Activated CD4-positive, alpha-beta T cell treated with anti-CD3 and anti-CD28 coated beads for 48 hours (primary cell): ENCODE measurements at places on chromosomes 2 and 18.

- peak; percentile 20 for DNase-seq
Observed at GRCh38 chr2:109102588-109103233, 26.3 kb upstream of the SH3RF3 start.

DNA sequence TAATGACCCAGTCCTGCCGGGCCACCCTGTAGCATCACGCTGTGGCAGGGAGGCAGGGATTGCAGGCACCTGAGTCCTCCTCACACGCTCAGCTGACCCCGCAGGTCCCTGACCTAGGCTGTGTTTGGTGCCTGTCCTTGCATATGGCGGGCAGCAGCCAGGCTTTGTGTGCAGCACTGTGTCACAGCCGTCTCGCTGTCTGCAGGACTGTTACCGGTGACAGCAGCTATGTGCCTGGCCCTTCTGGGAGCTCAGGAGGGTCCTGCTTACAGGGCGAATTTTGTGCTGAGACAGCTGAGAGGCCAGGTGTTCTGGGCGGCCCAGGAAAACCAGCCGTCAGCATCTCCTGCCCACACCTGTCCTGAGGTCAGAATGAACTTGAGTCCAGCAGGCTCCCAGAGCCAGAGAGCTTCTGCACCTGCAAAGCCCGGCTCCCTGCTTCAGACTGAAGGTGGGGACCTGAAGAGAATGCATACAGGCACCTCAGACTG lies 10.4 kb upstream of the ARID5A start:
- no peak for DNase-seq

GRCh38 chr2:38492042-38492615 lies 110.6 kb downstream of the HNRNPLL start:
- no peak for DNase-seq

DNA sequence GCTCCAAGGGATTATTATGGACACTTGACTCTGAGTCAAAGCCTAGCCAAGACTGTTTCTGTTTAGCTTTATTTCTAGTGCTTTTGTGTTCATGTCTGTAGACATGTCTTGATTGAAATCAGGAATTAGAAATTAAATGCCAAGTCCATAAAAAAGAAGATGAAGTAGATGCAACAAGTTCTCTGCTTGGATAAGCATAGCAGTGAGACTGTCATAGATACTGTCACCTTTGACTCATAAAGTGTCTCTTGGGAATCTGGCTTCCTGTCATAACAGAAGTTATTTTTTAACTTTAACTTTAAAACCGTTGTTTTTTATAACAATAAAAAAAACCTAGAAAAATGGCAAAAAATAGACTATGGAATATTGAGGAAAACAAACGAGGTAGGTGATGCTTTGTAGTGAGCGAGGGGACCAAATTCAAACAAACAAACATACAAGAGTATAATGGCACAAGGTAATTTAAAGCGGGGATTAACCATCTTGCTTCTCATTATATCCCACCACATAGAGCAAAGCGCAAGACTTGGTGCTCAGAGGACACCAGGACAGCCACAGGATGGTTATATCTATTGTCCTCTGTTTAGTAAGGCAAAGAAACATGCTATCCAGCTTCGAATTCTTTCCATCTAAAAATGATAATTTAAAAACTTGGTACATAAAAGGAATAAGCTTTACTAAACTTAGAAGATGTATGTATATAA lies 64.6 kb downstream of the CD226 start:
- no peak for DNase-seq

- peak; percentile 30 for DNase-seq
Observed at GRCh38 chr2:202171241-202171825, 67.1 kb downstream of the SUMO1 start.

DNA sequence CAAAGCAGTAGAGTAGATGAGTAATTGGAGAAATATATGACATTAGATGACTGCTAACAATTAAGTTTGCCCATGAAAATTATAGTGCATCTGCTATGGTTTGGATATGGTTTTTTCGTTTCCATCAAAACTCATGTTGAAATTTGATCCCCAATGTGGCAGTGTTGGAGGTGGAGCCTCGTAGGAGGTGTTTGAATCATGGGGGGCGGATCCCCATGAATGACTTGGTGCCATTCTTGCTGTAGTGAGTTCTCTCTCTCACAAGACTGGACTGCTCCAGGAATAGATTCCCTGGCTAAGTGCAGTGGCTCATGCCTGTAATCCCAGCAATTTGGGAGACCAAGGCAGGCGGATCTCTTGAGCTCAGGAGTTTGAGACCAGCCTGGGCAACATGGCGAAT lies 9.7 kb upstream of the CUL3 start:
- no peak for DNase-seq

- no peak for DNase-seq
Observed at GRCh38 chr2:100893392-100894104, 73.6 kb downstream of the NPAS2 start.

- no peak for DNase-seq
Observed at GRCh38 chr2:111938392-111938791, 40.0 kb downstream of the MERTK start.

- no peak for DNase-seq
Observed at GRCh38 chr2:138112536-138112935, 148.3 kb downstream of the HNMT start.

GRCh38 chr18:64165906-64166305 lies 17.0 kb upstream of the LINC00305 start:
- DNase-seq, result no peak

- DNase-seq, result no peak
Observed at GRCh38 chr2:115168457-115168856, 726.0 kb downstream of the DPP10 start.

DNA sequence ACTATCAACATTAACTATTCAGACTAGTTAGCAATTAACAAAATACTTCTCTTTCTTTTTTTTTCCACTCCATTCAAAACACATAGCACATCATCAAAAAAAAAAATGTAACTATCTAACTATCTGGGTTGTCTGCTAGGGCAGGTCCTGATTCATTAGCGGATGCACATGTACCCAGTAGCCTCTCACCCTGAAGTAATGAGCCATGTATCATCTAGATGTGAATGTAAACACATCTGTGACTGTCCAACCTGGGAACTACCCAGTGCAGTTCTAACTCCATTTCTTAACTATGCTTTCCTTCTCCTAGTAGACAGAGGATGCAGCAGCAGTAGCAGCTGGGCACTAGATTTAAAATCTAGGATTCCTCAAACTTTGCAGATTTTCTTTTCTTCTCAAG lies 183.1 kb upstream of the PIK3C3 start:
- no peak for DNase-seq

- no peak for DNase-seq
Observed at GRCh38 chr2:140064243-140064642, 1284.1 kb upstream of the NXPH2 start.

DNA sequence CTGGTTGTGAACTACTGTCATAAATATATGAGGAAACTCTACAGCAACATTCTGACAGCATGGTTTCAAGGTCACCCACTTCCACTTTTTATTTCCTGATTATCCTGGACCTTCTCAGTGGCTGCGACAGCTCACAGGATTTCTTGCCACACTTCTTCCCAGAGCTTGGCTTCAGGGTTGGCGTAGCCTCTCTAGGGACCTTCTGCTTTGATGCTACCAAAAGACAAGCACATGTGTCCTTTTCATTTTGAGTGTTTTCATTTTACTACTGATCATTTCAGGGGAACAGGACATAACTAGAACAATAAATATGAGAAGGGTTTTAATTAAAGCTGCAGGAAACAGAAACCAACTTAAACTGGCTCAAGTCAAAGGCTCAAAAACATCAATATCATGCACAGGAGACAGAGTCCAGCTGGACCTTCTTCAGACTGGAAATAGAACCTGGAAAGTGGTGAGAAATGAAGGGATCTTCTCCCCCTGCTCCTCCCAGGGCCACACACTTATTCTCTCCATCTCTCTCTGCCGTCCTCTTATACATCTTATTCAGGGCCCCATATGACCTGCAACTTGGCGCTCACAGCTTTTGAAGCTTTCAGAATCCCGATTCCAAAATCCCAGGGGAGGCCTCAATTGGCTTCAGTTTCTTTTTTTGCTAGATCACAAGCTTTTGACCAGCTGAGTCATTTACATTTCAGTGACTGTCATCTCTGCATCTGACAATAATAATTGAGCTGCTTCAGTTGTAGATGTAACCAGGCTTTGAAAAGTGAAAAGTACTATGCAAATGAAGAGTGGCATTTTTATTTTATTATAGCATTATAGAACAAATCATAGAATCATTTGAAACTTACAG lies 9.7 kb downstream of the VIT start:
- no peak for DNase-seq

DNA sequence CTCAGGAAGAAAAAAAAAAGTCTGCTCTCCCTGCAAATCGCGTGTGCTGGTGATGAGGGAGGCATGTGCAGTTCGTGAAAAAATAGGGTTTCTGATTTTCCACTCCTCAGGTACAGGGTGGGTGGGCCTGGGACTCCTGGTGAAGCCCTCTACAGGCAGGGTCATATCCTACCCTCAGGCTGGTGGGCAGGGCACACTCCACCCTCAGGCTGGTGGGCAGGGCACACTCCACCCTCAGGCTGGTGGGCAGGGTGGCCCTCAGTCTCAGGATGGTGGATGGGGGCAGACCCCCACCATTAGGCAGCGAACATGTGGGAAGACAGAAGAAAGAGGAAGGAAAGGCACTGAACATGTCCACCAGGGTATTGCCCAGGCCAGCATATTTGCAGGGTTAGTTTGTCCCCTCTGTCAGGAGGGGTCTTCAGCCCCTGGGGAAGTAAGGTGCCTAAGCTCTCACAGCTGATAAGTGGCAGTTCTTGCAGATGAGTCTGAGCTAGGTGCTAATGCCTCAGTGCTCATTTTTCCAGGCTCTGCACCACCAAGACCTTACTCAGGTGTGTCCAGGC lies 95.2 kb upstream of the RAB6C start:
- no peak for DNase-seq

DNA sequence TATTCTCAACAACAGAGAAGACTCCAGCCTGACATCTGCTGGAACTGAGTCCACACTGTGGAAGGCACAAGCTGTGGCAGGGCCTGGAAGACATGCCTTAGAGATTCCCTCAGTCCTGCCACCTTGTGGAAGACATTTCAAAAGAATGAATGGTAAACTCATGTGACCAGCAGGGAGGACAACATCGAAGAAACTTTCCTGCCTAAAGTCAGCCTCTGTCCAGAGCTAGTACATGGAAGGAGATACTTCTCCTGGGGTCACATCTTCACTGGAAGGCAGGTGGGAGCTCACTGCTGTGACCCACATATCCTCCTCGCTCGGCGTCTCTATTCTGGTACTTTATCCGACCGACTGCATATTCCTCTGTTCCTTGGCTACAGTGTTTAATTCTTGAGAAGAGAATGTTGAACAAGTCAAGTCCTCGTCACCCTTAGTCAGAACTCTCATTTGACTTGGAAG lies 59.5 kb downstream of the PUM2 start:
- DNase-seq, result peak; percentile 19
